ENCODE measurements at places on chromosomes 6 and 20. TPM values are rescaled to one million over a fixed set of nuclear protein-coding genes. Genes with fewer than 3 reads are reported as not detected.

The RBM24 gene
- total RNA-seq = not detected

The PKIB gene
- 0.48 TPM for total RNA-seq

- DNase-seq = no peak
- no peaks in the 10 kb centered on the region for H3K27me3 ChIP-seq
- no peak overlapping the region for H3K4me3 ChIP-seq
- H3K27ac ChIP-seq = no peak overlapping the region
These were observed 135.8 kb upstream of the CITED2 start for GRCh38 chr6:139510040-139510790.

GRCh38 chr6:47792216-47792733, 10.4 kb downstream of the OPN5 start:
- H3K36me3 ChIP-seq = no peaks in the 10 kb centered on the region
- H3K27ac ChIP-seq = no peak overlapping the region
- no peak for DNase-seq
- H3K4me3 ChIP-seq = no peak overlapping the region
- peaks cover 1% of the 10 kb centered on the region for H3K4me1 ChIP-seq
- H3K27me3 ChIP-seq = peaks cover 7% of the 10 kb centered on the region

DNA sequence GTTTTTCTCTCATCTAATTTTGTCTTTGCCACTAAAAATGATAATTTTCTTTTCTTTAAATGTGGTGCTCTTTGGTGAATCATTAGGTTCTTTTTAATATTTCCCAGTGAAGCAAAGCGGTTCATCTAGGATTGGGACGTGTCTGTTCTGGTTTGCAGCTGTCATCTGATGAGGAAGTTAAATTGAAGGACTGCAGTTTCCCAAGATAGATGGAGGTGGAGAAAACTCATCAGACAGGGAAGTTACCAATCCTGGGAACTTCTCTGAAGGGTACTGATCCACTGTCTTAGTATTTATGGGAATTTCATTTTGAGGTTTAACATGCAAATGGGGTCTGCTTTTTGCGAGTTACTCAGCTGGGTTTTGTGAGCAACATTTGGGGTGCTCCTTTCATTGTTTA, 2.4 kb upstream of the AARS2 start:
- DNase-seq = no peak
- peaks cover 20% of the 10 kb centered on the region for H3K4me1 ChIP-seq
- peaks cover 20% of the 10 kb centered on the region for H3K27me3 ChIP-seq
- peaks cover 5% of the 10 kb centered on the region for H3K36me3 ChIP-seq

The GABRR1 gene
- total RNA-seq = not detected

The NFATC2 gene
- total RNA-seq = 36.5 TPM

DNA sequence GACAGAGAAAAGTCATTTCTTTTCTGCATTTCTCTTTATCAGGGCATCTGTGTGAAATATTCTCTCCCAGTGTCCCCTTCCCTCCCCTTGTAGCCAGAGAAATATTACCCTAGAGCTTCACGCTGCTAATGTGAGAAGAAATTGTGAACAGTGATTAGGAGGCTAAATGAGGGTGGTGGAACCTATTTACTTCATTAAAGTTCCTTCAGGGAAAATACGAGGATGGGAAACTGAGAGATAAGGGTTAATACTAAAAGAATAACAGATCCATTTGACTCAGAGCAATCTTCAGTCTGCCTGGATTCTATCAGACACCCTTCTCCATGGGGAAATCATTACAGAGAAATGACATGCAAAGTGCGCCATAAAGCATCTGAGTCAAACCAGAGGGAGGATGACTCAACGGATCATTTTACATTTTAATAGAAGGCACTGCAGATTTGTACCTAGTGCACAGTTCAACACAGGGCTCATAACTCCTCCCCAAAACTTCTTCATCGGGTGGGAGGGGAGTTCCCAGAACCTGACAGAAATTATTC, 131.3 kb downstream of the GJA10 start:
- H3K4me3 ChIP-seq = peak overlapping the region; percentile 27
- peak; percentile 77 for DNase-seq
- no peaks in the 10 kb centered on the region for H3K27me3 ChIP-seq

DNA sequence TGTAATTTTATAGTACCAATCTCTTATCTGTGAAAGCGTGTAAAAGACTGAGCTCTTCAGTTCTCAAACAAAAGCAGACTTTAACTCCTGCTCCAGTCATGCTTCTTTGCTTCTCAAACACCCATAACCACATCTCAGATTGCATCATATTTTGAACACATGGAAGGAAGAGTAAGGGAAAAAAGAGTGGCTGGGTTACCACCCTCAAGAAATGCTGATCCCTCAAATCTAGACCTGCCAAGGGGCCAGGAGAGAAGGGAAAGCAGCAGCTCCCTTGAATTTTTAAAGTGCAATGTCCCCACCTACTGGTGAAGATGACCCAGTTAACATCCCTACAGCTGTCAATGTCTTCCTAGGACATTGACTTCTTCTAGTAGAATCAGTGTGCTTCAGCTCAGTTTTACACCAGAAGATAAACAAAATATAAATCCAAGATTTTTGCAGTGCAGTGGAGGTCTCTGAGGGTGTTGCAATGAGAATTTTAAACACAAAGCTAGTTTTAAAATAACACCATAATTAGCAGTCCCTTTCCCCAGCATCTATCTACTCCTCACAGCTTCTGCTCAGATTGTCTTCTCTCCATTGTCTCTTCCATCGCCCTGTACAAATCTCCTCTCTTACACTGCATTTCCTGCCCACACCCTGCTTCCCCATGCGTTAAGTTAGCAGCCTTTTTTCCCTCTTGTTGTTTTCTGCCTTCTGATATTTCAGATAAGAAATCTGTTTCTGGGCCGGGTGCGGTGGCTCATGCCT, 22.6 kb upstream of the HLA-DQB2 start:
- H3K4me3 ChIP-seq = no peak overlapping the region
- peak; percentile 21 for DNase-seq
- no peaks in the 10 kb centered on the region for H3K36me3 ChIP-seq
- no peak overlapping the region for H3K27ac ChIP-seq
- H3K27me3 ChIP-seq = peaks cover 42% of the 10 kb centered on the region

The EBF4 gene
- total RNA-seq = 5.9 TPM

The FBXO30 gene
- 5.1 TPM for total RNA-seq

GRCh38 chr6:89120371-89120770, 2.5 kb upstream of the SRSF12 start:
- H3K27me3 ChIP-seq = peaks cover 10% of the 10 kb centered on the region
- no peak overlapping the region for H3K4me3 ChIP-seq
- no peak for DNase-seq
- H3K4me1 ChIP-seq = peaks cover 6% of the 10 kb centered on the region

- H3K27me3 ChIP-seq = no peaks in the 10 kb centered on the region
- no peak overlapping the region for H3K4me3 ChIP-seq
- H3K36me3 ChIP-seq = peaks cover 11% of the 10 kb centered on the region
- peak overlapping the region; percentile 38 for H3K27ac ChIP-seq
These were observed 31.9 kb downstream of the NSFL1C start for GRCh38 chr20:1434571-1435336.

The HNF4A gene
- total RNA-seq = not detected

DNA sequence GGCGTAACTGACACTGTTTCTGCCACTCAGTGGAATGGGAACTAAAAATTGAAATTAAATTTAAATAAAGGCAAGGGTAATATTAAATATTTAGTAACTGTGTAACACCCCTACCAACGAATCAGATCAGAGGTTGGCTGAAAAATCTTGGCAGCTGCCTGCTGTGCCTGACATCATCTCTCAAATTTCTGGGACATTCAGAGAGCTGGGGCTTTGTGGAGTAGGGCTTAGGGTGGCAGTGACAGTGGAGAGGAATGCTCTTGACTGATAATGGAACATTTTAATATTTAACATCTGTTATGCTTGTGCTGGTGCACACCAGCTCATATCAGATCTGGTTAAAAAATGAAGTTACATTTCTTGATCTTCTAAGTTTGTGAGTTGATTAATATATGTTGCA, 62.2 kb downstream of the RFPL4B start:
- DNase-seq = no peak
- H3K4me3 ChIP-seq = no peak overlapping the region
- H3K27ac ChIP-seq = no peak overlapping the region

The EFCAB8 gene
- total RNA-seq = 0.83 TPM

- no peak for DNase-seq
- no peaks in the 10 kb centered on the region for H3K27me3 ChIP-seq
- H3K4me3 ChIP-seq = no peak overlapping the region
- no peaks in the 10 kb centered on the region for H3K36me3 ChIP-seq
These were observed 711.1 kb downstream of the HDGFL1 start for GRCh38 chr6:23280437-23280836.

DNA sequence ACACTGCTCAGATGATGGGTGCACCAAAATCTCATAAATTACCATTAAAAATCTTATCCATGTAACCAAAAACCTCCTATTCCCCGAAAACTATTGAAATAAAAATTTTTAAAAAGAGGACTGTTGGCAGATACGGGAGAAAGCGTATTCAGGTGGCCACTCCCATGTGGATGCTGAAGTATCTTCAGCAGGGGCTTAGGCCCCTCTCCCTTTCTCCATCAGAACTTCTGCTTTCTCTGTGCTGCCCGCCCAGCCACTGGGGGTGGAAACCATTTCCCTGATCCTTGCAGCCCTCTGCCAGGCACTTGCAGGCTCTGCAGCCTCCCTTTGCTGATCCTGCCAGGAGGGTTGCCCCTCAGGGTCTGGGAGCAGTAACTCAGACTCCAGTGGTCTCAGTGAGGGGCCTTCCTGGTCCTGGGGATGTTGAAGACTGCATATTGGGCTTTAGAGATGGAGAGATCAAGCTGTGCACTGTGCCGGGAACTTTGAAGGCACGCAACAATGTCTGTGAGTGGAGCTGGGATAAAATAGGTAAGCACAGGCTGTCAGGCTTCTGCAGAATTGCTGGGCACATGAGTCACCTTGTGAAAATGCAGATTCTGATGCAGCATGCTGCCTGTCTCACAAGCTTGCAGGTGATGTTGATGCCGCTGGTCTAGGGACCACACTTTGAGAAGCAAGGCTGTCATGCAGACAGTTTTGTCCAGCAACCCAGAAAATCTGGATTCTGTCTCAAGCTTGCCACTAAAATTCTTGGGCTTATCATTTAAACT, 59.6 kb downstream of the SLC24A3 start:
- H3K27me3 ChIP-seq = no peaks in the 10 kb centered on the region
- H3K36me3 ChIP-seq = no peaks in the 10 kb centered on the region
- H3K4me1 ChIP-seq = no peaks in the 10 kb centered on the region

DNA sequence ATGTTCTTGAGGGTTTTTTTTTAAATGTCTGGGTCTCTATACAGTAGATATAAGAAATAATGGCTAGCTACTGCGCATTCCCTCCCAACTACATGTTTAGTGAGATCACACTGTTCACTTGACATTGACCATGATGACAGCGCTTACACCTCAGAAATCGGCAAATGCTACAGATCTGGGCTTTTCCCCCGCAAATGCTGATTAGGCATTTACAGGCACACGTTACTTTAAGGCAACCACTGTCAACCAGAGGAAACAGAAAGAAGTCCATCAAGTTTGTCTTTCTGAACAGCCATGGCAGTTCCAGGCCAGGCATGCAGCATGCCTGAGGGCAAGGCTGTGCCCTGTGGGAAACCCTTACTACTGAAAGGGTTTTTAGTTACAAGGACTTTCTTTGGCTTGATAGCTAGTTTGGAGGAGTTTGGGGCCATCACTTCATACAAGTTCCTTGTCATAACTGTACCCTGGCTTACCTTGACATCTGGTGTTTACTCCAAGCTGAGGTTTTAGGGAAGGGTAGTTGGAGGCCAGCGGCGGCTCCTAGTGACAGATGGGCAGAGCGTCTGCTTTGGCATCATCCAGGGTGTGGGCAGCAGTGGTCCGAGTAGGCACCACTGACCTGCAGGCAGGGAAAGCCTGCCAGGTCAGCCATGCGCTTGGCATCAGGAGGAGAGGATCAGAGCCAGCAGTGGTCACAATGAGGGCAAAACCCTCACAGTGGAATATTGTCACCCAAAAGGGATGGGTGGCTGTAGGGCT, 43.0 kb downstream of the CFAP61 start:
- no peak overlapping the region for H3K27ac ChIP-seq
- no peaks in the 10 kb centered on the region for H3K4me1 ChIP-seq
- H3K27me3 ChIP-seq = peaks cover 11% of the 10 kb centered on the region
- no peak overlapping the region for H3K4me3 ChIP-seq
- no peak for DNase-seq

The MEP1A gene
- total RNA-seq = not detected

The NRSN1 gene
- total RNA-seq = not detected

The NR2E1 gene
- total RNA-seq = not detected

- no peaks in the 10 kb centered on the region for H3K36me3 ChIP-seq
- H3K4me1 ChIP-seq = no peaks in the 10 kb centered on the region
- H3K27ac ChIP-seq = no peak overlapping the region
- no peaks in the 10 kb centered on the region for H3K27me3 ChIP-seq
- DNase-seq = no peak
- no peak overlapping the region for H3K4me3 ChIP-seq
These were observed 16.9 kb downstream of the EFCAB8 start for GRCh38 chr20:32875673-32876072.

The ERVFRD-1 gene
- not detected for total RNA-seq

Data from activated CD4-positive, alpha-beta memory T cell treated with anti-CD3 and anti-CD28 coated beads for 36 hours (primary cell).